H1 (cell line): ENCODE measurements at places on chromosomes 7 and 10.

GRCh38 chr7:157740251-157740798 lies 403.5 kb downstream of the DNAJB6 start:
- DNase-seq: no peak

DNA sequence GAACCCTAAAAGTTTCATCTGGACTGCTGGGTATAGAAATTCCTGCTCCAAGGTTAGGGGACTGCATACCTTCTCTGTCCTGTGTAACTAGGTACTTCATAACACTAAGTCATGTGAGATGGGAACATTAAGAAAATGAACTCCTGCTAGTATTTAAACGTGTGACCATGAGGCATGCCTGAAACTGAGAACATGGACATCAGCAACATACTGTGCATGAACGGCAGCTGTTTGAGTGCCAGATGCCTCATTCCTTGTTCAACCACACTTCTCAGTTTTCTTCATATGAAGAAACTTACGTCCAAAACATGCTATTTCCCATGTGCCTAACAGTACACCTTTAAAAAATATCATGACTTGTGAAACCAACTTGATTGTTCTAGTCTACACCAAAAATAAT lies 88.5 kb downstream of the CREM start:
- DNase-seq: no peak

DNA sequence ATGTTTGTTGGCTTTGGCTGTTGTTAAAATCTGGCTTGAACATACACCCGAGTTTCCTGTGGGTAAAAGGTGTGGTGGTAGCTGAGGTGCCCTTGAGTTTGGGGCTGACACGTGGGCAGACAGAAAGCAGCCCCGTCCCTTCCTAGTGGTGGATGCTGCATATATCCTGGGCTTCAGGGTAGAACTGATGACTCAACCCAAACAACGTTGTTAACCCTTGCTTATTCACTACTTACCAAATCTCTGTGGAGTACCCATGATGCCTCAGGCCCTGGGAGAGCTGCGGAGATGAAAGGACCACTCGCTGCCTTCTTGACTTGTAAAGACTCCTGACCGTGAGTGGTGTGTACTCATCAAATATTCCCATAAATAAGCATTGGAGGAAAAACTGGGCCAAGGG lies 245.1 kb downstream of the RAB11FIP2 start:
- DNase-seq: no peak

DNA sequence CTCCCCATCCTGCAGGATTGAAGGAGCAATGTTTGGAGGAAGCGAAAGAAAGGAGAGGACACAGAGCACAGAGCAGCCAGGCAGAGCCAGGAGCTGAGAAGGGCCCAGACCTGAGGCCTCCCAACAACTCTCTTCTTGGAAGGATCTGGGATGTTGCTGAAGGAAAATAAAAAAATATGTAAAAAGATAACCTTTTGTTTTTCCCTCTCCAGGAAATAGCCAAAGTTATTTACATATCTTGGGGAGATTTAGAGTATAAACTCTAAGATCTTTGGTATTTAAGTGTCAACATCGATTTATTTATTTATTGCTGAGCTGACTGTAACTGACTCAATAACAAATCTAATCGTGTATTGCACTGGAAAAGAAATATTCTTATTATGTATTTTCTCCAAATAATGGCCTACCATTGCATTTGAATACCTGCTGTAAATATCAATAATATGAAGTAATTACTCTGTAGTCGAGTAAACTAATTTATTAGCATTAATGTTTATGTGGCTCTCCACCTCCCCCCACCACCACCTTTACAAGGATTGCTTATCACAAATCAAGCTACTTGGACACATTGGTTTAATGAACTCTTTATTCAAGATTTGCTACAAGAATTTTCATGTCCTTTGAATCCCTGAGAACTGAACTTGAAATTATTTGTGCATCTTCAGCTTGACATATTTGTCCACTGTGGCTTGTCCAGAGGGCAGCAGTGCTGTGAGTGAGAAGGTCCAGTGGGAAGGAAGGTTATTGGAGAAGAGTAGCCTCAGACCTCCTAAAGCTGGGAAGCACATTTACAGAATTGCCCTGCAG lies 1.8 kb upstream of the HOXA11 start:
- DNase-seq: no peak

GRCh38 chr7:155945670-155946325 lies 133.5 kb upstream of the SHH start:
- no peak for DNase-seq

DNA sequence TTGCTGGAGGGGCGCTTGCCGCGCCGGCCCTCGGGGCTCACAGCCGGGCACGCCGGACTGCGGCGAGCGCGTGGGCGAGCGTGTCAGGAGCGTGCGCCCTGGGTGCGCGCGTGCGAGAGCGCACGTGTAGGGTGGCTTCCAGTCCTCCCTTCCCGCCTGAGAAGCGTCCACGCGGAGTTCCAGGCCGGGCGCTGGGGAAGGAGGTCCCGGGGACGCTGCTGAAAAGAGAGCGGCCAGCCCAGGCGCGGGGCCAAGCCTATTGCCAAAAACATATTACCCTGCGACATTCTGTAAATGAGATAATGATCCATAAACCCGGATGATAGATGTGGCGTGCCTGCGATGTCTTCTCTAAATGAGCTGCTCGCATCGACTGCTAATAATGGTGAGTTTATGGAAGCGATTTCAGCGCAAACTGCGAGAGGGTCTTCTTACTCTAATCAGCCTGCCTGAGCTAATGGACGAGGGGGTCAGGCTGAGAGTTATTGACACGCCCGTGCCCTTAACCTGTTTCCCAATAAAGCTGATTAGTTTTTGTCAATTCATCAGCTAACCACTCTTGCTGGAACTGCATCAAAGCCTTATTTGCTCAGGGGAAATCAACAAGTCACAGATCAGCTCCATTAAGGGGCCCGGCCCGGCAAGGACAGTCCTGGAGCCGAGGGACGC lies 8.0 kb upstream of the MNX1 start:
- no peak for DNase-seq

GRCh38 chr7:8378349-8379019 lies 54.9 kb upstream of the NXPH1 start:
- DNase-seq: no peak

- DNase-seq: no peak
These were observed 129.3 kb upstream of the ACBD5 start for GRCh38 chr10:27369880-27370279.

DNA sequence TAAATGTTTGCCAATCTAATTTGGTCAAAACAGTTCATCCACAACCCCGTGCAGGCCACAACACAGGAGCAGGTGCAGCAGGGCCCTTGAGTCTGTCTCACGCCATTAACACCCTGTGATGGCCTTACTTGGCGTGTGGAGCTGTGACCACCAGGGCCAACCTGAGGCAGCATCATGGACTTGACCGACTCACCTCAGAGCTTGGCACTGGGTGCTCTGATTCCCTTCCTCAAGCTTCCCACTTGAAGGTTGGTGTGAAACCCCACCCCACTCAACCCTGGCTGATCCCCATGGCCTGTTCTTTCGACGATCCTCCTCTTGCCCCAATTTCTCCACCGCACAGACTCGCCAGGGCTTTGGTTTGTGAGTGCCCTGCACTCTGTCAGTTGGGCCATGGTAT lies 623.1 kb downstream of the PTPRN2 start:
- DNase-seq: no peak

- no peak for DNase-seq
These were observed 6.1 kb upstream of the KIF20B start for GRCh38 chr10:89695307-89695706.

DNA sequence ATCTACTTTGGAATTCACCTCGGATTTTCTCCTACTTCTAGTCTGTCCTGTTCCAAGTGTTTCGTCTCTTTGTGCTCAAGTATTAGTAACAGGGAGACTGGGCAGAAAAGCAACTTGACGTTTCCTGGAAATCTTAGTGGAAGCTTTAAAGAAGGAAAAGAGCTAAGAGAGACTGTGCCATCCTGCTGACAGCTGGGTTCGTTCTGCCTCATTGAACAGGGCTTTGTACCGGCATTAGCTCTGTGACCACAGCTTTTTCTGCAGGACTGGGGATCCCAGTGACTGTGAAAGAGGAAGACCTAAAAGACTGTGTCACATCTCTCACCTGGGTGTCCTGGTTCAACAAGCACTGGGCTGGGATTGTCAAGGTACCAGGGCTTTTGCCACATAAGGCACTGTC lies 70.8 kb upstream of the CDCA7L start:
- no peak for DNase-seq

DNA sequence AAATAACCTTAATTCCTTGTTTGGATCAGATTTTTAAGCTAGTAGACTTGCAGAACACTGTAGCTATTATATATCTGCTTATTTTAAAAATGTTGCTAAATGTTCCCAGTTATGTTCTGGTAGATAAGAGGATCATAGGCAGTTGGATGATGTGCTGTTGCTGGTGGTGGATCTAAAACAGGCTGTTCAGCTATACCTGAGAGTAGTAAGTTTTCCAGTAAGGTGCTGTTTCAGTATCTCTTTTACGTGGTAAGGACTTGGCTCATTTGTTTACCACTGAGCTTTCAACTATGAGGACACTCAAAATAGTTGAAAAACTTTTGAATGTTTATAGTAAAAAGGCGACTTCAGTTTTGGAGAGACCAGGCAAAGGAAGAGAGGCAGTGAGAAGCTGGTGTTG lies 180.9 kb downstream of the CDK14 start:
- DNase-seq: no peak

DNA sequence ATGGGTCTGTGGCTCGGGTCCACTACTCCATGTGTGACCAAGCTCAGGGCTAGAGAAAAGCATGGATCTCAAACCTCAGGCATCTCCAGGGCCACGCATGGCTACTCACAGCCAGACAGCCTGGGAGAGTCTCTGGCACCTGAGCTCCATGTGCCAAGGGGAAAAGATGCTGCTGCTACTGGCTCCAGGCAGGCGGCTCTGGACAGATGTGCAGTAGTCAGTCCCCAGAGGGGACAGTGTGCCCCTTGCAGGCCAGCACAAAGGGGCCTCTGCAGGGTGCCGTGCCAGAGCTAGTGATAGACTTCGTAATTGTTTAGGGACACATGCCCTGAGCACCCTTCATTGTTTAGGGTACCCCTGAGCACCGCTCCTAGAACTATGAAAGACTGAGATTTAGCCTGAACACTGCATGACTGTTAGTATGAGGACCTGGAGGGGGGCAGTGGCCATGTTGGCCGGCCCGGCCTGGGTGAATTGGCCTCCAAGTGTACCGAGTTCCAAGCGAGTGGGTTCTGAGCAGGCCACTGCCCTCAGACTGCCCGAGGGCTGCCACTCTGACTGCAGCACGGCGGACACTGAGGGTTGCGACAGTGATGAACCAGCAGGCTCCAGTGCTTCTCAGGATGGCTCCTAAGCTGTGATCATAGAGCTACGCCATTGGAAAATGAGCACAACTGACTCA lies 80.7 kb downstream of the TCERG1L start:
- no peak for DNase-seq

DNA sequence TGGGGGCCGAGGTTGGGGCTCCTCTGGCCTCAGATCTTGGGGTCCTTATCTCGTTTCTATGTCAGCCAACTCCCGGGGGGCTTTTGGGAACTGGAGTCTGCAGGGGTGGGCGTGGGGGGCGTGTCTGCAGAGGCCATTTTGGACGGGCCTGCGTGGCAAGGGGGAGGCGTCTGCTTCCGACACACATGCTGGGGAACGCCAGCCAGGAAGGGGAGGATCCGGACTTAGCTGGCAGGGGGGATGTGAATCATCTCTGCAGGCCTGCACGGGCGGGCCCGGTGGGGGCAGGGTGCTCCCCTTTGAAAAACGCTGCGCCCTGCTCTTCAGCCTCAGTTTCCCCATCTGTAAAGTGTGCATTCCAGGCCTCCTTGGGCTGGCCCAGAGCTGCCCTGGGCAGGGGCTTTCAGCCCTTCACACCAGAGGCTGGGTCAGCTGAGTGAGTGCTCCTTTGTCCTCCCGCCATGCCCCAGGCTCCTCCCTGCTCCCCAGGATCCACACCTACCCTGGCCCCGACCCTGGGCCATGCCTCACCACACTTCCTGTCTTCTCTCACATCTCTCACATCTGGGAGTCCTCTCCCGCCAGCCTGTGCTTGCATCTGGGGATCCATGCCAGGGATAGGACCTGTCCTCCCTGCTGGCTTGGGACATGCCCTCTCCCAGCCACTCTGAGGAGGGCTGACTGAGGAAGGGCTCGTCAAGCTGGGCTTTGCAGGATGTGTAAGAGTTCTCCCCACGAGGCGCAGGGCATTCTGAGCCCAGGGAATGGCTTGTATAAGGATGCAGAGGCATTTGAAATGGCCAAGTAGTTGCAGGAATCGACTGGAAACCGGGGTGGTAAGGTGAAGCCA lies 172.6 kb upstream of the TNRC18 start:
- DNase-seq: no peak

- no peak for DNase-seq
These were observed 314.2 kb upstream of the KLF6 start for GRCh38 chr10:4099202-4099601.

DNA sequence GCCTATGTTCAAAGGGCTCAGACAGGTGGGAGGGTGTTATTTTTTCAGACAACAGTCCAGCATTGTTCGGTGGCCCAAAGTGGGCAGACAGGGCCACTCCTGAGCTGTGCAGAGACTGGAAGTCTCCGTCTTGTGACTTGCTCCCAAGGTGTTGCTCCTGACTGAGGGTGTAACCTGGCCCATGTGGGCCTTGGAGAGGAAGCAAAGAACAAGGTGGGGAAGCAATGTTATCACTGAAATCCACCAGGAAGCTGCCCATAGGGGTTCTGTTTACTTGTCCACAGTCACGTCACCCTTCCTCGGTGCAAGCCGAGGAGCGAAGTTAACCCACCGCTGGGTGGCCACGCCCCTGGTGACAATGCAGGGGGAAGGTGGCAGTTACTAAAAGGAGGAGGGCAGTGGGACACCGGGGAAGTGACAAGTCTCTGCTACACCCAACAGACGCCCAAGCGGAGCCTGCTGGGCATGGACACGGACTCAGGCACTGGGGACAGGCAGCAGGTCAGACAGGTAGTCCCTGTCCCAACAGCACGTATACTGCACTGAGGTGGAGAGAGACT lies 311.6 kb upstream of the MKI67 start:
- no peak for DNase-seq

DNA sequence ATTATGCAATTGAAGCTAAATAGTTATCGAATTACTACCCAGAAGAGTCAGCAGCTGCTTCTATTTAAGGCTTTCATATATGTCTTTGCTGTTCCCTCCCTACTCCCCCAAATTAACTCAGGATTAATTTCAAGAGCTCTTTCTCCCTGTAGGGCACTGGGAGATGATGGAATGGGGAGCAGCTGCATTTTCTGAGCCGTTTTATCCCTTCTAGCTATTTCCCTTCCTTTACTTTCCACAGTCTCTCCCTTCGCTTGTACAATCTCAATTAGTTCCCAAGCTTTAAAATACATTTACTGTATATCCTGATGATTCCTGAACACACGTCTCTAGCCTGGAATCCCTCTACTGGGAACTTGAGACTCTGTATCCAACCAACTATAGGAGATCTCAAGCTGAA lies 19.8 kb upstream of the TSPAN12 start:
- no peak for DNase-seq

GRCh38 chr10:29877793-29878491 lies 181.4 kb downstream of the JCAD start:
- no peak for DNase-seq

DNA sequence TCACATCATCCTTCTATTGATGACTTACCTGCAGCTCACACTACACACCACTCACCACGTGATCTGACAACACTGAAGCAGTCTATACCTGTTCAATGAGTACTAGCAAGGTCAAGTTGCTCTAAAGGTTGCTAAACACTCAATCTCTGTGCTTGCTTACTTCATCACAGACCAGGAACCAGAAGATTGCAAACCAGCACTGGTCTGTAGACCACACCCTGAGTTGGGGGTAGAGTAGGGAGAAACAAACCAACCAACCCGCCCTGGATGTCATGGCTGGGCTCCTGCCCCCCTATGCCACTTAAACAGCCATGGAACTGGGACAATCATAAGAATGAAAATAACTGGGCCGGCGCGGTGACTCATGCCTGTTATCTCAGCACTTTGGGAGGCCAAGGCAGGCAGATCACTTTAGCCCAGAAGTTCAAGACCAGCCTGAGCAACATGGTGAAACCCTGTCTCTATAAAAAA lies 19.6 kb downstream of the DLG5 start:
- DNase-seq: no peak
